ENCODE measurements at places on chromosomes 6 and 20.

DNA sequence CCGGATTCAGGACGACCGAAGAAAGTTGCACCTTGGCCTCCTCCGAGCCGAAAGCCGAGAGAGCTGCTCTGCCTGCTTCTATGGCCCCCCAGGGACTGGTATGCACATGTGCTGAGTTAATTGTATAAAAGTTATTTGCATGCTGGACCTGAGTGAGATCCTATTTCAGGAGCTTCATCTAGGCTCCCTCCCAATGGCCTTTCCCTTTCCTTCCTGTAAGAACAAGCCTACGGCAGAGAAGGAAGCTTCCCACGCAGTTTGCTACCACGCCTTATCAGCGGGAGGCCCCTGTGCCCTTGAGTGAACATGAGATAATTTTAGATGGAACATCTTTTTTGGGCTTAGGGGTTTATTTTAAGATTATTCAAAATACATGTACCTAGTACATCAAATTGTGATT, 65.9 kb downstream of the RIN2 start:
- no peak for DNase-seq

DNA sequence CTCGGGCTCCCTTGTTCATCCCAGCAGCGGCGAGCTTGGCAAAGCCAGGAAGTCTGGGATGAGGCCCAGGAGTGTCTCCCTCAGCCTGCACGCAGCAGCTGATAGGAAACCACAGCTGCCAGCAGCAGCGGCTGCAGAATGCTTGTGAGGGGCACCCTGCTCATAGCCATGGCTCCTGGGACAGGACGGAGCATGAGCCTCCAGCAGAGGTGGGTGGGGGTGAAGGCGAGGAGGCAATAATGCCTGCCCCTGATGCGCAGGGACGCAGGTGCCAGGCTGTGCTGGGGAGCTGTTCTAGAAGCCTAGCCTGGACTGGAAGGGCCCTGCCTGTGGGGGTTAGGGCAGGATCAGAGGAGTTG, 157.9 kb downstream of the CD83 start:
- DNase-seq = no peak

- no peak for DNase-seq
Measured at GRCh38 chr6:6900569-6901204, 207.1 kb upstream of the RREB1 start.

DNA sequence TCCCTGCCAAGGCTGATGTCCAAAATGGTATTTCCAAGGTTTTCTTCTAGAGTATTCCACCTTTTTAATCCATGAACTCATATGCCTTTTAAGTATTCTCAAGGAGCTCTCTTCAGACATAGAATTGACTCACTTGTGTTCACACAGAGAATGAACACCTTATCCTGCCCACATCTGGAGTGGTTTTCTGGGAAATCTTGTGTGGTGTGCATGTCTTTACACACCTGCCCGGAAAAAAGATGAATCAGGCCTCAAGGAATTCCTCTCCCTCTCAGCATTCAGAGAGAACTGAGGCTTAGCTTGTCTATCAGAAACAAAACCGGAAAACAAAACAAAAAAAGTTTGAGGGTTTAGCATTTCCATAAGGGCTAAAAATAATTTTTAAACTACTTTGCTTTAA, 148.8 kb downstream of the TFAP2A start:
- no peak for DNase-seq

DNA sequence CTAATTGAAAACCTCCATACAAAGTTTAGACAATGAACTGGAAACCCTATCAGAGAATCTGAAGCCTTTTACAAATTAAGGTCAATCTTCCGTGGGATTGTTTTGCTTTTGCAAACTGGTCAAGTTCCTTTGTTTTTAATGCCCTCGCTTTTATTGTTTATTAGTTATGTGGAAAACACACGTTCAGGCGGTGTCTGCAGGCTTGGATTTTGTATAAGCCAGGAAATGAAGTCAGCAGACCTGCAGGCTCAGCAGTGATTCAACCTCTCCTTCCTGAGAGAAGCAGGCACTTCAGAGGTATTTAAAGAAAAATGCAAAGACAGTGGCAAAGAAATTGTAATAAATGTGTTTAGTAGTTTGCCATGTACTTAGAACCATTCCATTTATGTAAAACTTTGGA, 103.4 kb upstream of the PDE10A start:
- no peak for DNase-seq

- DNase-seq = no peak
Measured at GRCh38 chr20:37244572-37244957, 17.0 kb downstream of the GHRH start.

DNA sequence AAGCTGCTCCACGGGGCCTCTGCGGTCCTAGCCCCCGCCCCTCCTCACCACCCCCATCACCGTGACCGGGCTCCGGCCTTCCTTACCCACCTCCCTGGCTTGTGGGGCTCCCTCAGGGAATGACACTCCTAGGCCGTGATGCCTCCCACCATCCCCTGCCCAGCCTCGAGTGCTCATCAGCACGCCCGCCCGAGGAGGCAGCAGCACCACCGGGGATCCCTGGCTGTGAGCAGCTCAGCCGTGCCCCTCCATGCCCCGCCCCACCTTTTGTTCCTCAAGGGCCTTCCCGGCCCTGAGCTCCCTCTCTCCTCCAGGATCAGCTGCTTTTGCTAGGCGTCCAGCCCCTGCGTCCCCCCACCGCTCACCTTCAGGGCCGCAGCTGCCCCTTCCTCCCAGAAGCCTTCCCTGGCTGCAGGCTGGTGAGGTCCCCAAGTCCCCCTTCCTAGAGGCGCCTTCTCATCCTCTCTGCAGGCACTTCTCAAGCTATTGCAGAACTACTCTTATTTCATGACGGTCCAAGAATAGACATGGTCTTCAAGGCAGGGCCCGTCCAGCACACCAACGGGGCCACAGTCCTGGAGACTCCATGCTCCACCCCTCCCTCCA, 3.0 kb downstream of the FNDC11 start:
- no peak for DNase-seq

- DNase-seq = no peak
Measured at GRCh38 chr6:45613656-45614055, 235.9 kb upstream of the SUPT3H start.

DNA sequence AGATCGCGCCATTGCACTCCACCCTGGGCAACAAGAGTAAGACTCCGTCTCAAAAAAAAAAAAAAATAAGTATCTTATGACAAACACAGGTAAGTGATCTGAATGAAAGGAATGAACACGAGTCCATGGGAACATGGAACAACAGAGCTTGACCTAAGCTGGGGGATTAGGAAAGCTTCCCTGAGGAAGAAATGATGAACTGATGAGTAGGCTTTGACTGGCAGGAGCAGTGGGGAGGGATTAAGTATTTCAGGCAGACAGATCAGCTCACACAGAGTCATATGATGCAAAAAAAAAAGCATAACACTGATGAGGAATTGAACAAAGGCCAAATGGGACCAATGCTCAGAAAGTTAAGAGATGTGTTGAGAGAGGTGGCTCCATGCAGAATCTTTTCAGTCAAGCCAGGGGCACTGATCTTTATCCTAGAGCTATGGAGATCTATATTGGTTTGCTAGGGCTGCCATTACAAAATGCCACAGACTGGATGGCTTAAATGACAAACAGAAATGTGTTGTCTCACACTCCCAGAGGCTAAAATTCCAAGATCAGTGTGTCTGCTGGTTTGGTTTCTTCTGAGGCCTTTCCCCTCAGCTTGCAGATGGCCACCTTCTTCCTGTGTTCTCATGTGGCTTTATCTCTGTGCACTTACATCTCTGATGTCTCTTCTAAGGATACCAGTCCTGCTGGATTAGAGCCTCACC, 85.6 kb downstream of the ANKRD6 start:
- DNase-seq = no peak

GRCh38 chr6:48144021-48144420, 33.0 kb upstream of the PTCHD4 start:
- no peak for DNase-seq

DNA sequence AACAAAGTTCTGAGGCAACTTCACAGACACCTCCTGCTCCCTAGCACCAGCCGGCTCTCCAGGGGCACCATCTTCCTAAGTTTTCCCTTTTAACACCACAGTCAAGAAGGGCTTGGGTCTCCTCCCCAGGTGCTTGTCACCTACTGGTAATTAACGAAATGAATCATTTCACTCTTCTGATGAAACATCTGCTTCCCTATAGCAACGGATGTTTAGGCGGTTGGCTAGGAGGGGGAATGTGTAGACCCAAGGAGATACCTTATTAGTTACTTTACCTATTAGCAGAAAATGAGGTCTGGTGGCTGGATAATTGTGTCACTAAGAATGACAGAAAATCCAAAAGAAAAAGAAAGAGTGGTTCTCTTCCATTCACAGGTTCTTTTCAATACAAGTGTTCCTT, 46.3 kb upstream of the FABP7 start:
- no peak for DNase-seq

DNA sequence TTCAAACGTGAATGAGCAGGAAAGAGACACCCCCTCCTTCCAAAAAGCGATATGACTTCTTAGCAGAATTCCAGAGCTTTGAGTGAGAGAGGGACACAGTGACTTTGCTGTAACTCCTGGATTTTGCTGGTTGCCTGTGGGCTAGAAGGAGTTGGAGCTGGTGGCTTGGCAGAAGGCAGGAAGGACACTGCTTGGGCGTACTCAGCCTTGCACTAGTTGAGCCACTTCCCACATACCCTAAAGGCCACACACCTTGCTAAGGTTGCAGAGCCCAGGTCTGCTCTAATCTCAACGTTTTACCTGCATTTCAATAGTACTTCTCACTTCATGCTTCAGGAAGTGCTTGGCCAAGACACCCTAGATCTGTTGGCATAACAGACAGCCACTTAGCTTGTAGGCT, 30.6 kb downstream of the RAB22A start:
- no peak for DNase-seq

GRCh38 chr6:16973051-16973450, 128.8 kb upstream of the STMND1 start:
- DNase-seq = no peak

DNA sequence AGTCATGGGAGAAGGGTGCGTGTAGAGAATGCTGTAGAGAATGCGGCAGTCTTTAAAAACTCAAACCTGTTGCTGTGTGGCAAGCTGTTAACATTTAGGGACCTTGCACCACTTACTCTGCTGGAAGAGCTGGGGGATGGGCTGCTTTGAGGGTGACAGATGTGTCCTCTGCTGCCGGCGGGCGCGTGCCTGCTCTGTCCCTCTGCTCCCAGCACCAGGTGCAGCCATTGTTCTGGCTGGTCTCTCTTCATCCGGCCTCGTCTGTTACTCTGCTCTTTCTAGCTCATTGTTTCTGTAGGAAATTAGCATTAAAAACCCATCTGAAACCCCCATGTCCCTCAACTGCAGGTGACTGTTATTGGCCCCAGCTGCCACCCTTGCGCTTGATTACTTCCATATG, 78.5 kb downstream of the CBFA2T2 start:
- DNase-seq = no peak

- DNase-seq = no peak
Measured at GRCh38 chr6:66735106-66735890, 1028.3 kb upstream of the EYS start.

DNA sequence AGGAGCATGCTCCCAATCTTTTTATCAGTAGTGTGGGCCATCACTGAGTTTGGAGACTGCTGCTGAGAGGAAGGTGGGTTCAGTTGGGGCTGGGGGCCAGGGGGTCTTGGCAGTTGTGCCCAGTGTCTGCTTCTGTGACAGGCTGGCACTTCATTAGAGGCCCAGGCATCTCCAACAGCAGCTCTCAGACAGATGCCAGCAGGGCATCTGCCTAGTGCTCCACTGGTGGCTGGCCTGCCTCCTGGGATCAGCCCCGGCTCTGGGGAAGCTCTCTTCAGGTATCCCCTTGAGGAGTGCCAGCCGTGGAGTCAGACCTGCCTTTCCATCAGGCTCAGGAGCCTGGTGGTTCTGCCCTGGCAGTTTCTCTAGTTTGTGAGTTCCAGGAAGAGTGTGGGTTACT, 77.3 kb downstream of the DTD1 start:
- no peak for DNase-seq

DNA sequence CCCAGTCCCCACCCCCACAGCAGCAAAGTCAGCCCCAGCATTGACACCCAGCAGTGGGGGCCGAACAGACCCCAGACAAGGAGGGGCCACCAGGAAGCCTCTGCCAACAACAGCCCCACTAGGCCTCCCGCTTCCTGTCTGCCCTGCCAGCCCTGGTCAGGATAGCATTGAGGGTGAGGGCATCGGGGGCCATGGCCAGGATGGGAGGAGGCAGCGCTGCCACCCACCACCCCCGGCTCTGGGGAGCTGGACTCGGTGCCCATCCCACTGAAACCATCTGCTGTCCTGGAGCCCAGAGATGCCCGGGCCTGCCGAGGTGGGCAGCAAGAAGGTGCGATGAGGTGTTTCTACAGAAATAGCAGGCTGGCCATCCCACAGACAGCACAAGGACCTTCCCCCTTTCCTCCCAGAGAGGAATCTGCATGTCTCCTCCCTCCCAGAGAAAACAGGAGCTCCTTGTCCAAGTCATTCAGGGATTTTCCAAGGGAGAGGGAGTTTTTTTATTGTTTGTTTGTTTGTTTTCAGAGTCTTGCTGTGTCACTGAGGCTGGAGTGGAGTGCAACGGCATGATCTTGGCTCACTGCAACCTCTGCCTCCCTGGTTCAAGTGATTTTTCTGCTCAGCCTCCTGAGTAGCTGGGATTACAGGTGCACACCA, 62.1 kb upstream of the BHLHE23 start:
- DNase-seq = no peak

GRCh38 chr20:50562262-50562701, 52.1 kb downstream of the PTPN1 start:
- DNase-seq = no peak

- DNase-seq = no peak
Measured at GRCh38 chr20:40869218-40870147, 159.1 kb upstream of the TOP1 start.

DNA sequence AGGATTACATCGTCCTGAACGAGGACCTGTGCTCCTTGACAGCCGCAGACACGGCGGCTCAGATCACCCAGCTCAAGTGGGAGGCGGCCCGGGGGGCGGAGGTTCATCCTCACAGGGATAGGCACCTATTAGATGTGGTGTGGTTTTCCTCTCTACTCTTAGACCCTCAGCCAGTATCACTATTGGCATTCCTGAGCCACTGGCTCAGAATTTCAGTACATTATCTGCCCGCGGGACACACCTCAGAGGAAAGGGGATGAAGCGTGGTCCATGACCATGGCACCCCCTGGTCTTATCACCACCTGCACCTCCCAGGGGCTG, 34.6 kb upstream of the HLA-G start:
- DNase-seq = no peak

DNA sequence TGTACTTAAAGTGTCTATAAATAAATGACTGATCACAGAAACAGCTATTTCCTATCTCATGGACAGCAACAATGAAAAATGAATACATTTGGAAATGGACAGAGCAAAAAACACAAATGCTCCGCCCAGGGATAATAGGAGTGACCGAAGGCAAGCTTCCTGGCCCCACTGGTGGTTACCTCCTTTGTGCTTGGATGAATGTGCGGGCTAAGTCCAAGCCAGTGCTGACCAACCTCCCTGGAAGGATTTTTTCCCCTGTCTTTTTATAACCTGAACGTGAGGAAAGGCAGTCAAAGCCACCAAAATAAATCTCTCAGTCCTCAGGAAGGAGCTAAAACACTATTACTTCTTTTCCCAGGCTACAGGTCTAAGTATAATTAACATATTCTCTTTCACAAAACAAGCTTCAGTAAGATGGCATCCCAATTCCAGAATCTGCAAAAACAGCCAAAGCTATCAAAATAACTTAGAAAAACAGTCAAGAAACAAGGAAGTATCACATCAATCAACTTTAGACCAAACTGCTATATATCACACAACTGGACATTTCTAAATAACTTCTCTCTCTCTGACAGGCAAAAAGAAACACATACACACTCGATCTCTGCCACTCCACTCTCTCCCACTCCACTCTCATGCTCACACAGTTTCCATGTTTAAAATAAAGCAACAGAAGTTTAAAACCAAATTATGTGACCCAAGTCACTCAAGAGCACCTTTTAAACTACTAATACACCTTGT, 10.0 kb downstream of the KIF16B start:
- no peak for DNase-seq

Measured in K562 (cell line).